ENCODE measurements at places on chromosomes 16 and 17. TPM values are rescaled to one million over a fixed set of nuclear protein-coding genes. Genes with fewer than 3 reads are reported as not detected.

TEKT1 gene
- not detected for total RNA-seq

GRCh38 chr17:68910251-68910705 is 44.9 kb downstream of the ABCA8 start:
- peak; percentile 47 for DNase-seq

DNA sequence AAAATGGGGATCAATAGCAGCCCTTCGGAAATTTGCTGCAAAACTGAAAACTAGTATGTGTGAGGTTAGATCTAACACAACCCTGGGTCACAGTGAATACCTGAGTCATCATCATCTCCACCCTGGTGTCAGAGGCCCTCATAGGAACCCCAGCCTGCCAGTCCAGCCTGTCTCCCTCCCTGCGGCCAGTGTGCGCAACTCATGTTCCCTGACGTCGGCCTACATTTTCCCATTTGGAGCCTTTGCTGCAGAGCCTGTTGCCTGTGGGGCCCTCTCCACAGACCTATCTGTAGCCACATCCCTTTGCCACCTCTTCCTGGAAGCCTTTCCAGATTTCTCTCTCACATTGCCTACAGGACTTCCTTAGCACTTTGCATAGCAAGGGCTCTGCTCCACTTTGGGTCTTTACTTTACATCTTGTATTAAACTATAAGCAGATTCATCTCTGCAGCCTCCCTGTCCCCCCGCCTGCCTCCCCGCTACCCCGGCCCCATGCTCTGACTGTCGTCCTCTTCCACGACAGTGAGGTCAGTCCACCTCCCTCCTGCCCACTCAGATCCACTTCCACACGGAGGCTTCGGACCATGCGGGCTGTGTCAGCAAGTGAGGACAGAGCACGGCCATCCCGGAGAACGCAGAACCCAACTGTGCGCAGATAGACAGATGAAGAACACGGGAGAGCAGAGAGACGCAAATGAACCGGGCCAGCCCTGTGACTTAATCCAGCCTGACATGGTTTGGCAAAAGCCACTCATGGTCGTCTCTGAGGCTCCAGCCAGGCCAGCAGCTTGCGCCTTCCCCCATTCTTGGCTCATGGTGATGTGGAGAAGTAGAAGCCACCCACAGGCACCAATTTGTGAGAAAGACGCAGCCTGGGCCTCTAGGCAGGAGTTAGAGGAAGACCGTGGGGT is 31.0 kb downstream of the NGFR start:
- DNase-seq, result no peak

NEUROD2 gene
- not detected for total RNA-seq

DNA sequence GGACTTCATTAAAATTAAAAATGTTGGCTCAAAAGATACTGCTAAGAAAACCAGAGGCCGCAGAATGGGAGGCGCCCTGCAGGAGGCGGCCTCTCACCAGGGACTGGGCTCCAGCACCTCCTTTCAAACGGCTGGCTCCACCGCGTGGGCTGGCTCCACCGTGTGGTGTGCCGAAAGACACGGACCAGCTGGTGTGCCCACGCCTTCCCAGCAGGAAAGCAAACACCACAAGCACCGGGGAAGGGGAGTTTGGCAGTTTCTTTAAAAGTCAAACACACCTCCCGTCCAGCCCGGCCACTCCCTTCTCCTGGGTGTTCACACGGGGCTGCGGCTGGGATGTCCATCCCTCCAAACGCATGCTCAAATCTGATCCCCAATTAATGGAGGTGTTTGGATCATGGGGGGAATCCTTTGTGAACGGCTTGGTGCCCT is 13.9 kb downstream of the HAGH start:
- DNase-seq, result peak; percentile 74

DNA sequence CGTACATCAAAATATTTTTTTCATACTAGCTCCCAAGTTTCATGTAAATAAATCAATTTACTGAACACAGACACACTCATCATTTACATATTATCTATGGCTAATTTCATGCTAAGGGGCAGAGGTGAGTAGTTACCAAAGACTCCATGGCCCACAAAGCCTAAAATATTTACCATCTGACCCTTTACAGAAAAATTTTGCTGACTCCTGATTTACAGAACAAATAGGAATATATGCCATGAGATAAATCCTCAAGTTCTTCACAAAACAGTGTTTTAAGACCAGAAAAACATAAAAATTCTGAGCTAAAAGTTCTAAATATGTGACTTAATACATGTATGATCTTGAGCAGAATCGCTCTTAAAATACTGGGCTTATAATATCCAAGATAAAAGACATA is 36.6 kb upstream of the PHLPP2 start:
- no peak for DNase-seq

GRCh38 chr17:59899099-59899498 is 6.2 kb downstream of the RPS6KB1 start:
- no peak for DNase-seq

- DNase-seq, result no peak
Observed at GRCh38 chr16:907842-908241, 62.9 kb downstream of the LMF1 start.

DNA sequence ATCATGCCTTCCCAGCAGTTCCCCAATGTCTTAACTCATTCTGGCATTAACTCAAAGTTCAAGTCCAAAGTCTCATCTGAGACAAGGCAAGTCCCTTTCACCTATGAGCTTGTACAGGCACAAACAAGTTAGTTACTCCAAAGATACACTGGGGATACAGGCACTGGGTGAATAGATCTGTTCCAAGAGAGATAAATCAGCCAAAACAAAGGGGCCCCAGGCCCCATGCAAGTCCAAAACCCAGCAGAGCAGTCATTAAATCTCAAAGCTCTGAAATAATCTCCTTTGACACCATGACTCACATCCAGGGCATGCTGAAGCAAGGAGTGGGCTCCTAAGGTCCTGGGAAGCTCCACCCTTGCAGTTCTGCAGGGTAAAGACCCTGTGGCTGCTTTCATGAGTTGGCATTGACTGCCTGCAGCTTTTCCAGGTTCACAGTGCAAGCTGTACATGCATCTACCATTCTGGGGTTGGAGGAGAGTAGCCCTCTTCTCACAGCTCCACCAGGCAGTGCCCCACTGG is 332.2 kb upstream of the KIF2B start:
- no peak for DNase-seq

GRCh38 chr17:43891851-43892646 is 15.3 kb downstream of the MPP2 start:
- no peak for DNase-seq

DNA sequence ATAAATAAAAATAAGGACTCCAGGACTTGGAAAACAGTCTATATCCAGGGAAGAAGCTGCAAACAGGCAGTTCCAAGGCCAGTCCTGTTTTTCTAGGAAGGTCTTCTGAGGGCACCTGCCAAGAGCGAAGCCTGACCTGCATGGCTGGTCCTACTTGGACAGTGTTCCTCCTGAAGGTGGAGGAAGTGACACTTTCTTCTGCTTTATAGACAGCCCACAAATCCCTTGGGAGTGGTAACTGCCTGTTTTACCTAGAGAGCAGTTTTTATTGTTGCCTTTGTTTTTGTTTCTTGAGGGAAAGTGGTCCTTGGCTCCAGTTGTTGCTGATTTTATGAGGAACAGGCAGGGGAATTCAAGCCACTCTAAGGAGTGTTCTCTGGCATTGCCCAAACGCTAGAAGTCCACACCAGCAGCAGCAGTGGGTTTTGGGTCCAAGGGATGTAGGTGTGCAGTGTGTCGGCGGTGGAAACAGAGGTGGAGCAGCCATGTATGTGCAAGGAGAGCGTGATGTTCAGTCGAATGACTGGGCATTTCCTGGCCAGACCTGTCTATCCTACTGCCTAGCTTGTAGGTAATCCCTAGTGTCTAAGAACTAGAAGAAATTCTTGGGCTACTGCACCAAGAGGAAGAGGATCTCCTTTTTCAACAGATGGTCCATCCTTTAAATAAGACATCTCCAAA is 35.3 kb downstream of the LDHD start:
- DNase-seq, result no peak

ITGA2B gene
- 0.43 TPM for total RNA-seq

- DNase-seq, result no peak
Observed at GRCh38 chr16:56888806-56889205, 23.8 kb downstream of the SLC12A3 start.

DNA sequence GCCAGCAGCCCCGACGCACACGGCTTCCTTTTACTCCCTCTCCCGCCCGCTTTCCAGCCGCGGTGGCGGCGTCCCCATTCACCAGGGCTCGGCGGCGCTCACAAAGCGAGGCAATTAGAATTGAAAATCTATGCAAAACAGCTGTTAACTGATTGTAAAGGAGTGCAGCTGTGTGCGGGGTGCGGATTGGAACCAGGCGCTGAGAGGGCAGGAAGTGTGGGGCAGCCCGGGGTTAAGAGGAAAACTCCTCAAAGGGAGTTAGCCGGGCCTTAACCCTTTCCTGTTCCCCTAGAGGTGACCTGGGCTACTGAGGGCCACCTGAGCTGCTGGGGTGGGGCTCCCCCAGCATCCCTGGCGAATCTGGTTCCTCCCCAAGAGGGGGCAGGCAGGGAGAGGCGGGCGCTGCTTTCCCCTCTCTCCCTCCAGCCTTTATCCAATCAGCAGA is 5.8 kb upstream of the GSE1 start:
- DNase-seq, result no peak

GRCh38 chr16:61813339-61813738 is 222.9 kb downstream of the CDH8 start:
- DNase-seq, result peak; percentile 36

DNA sequence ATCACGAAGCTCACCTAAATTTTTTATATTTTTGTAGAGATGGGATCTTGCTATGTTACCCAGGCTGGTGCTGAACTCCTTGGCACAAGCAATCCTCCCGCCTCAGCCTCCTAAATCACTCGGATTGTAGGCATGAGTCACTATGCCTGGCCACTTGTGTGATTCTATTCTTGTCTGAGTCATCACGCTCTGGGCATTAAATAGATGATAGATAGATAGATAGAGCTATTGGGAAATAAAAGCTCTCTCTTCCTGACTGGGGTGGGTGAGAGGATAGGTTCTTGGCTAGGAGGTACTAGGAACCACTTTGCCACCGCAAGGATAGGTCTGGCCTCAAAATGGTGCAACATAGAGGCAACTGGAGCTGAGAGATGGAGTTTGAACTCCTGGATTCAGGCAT is 21.4 kb upstream of the CACNG3 start:
- no peak for DNase-seq

GPR142 gene
- not detected for total RNA-seq

DNA sequence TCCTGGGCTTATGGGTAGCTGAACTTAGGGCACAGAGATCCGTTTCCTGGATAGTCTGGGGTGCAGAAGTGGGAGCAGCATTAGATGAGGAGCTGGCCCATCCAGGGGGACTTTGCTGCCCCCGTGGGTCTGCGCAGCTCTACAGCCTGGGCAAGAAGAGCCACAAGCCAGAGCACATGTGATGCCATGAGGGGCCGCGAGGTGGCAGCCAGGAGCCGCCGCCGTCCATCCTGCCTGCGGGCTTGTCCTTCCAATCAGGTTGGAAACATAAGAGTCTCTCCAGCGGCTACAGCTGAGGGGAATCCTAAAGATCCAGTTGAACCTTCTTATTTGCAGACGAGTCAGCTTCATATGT is 21.9 kb downstream of the C1QTNF1 start:
- DNase-seq, result peak; percentile 89

DNA sequence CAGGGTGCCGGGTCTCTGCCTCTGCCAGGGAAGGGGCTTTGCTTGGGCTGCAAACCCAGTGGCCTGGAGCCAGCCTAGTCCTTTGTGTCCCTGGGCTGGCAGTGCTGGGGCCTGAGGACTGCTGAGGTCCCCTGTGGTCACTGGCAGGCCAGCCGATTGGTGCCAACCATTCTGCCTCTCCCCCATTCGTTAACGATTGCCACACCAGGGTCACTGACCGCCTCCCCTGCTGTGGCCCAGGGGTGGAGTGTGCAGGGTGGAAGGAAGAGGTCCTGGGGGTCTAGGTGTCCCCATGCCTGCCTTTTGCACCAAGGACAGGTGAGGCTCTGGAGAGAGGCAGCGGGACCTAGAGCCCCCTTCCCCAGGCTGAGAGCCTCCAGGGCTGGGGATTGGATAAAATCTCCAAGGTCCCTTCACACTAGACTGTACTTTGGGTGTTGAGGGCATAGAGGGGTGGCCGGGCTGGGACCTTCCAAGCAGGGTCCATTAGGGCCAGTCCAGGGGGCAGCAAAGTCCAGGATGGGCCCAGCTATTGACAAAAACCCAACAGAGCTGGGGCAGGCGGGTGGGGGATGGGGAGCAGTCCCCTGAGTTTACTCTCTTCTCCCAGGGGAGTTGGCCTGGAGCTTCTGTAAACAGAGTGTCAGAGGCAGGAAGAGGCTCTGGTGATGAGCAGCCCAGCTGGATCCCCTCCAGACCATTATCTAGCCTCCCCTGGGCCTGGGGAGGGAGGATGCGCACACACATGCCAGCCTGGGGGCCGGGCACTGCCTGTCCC is 1.1 kb downstream of the VASN start:
- DNase-seq, result no peak

SYNGR3 gene
- total RNA-seq, result 0.37 TPM

- DNase-seq, result no peak
Observed at GRCh38 chr16:82322177-82322576, 152.2 kb upstream of the MPHOSPH6 start.

GRCh38 chr16:12917653-12918052 is 16.3 kb downstream of the SHISA9 start:
- DNase-seq, result no peak

GRCh38 chr16:83842291-83842690 is 34.5 kb downstream of the HSBP1 start:
- DNase-seq, result no peak

GRCh38 chr16:29789775-29790182 is 772 bp upstream of the KIF22 start:
- peak; percentile 10 for DNase-seq

DNA sequence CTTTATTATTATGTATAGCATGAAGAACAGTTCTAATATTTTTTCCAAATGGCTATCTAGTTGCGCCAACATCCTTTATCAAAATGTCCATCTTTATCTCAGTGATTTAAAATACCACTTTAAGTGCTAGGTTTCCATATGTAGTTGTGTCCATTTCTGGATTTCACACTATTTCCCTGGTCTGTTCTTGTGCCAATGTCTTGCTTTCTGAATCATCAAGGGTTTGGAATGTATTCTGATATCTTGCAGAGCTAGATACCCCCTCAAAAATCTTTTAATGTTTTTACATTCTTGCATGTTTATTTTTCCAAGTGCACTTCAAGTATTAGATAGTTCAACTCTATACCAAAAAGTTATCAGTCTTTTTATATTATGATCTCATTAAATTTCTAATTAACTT is 14.3 kb downstream of the MBTD1 start:
- DNase-seq, result no peak

DNA sequence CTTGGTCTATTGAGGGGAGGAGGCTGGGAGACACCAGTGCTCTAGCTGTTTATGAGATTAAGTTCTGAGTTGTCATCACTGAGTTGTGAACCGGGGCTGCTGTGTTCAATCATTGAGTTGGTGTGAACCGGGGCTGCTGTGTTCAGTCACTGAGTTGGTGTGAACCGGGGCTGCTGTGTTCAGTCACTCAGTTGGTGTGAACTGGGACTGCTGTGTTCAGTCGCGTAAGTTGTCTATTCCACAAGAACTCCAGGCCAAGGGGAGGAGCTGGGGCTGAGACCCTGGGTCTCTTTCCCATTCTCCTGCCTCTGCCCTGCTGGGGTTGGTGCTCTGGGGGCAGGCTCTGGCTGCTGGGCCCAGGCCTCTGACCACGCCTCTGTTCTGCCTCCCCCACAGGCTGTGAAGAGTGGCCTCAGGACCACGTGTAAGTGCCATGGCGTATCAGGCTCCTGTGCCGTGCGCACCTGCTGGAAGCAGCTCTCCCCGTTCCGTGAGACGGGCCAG is 24.5 kb downstream of the WNT9B start:
- no peak for DNase-seq

All from SK-MEL-5 (cell line).